ENCODE measurements at places on chromosomes 2 and 18.

DNA sequence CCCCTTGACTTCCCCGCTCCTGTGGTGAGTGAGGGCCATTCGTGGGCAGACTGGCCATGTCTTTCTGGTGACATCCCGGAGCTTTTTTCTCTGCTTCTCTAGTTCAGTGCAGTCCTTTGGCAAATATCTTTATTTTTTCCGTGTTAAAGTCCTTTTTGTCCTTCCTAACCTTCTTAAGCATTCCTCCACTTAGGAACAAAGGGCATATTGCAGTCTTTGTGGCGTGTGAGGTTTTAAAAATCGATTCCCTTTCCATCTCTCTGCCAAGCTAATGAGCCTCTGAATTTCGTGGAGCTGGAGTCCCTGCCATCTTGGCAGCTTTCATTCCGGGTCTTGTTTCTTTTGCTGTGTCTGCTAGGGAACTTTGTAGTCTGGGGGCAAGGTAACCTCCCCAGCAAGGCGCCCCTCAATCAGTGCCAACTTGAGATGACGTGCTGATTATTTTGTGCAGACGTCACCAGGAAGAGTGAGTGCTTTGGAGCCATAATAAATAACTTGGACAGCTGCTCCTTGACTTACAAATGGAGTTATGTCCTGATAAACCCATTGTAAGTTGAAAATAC is 5.1 kb downstream of the CNNM3 start:
- DNase-seq = no peak

DNA sequence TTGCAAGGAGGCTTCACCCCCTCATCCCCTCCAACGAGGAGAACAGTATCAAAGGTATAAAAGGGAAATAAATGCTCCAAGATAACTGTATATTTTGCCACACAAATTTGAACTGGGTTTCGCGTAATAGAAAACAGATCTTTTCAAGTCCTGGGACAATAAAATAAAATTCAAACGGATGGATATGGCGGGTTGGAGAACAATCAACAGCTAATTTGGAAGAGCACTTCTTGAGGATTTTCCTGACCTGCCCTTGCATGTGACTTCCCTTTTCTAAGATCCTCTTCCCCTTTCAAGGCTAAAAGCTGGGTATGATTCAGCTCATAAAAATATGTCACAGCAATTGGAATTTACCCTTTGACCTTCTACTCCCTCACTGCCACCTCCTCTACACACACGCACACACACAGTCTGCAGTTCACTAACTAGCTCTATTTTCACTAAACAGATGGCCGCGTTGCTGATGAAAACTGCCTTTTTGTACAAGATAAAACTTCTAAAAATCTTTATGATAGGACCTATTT is 386.9 kb downstream of the FIGN start:
- DNase-seq = no peak

GRCh38 chr2:171811245-171811628 is 82.8 kb downstream of the SLC25A12 start:
- no peak for DNase-seq

DNA sequence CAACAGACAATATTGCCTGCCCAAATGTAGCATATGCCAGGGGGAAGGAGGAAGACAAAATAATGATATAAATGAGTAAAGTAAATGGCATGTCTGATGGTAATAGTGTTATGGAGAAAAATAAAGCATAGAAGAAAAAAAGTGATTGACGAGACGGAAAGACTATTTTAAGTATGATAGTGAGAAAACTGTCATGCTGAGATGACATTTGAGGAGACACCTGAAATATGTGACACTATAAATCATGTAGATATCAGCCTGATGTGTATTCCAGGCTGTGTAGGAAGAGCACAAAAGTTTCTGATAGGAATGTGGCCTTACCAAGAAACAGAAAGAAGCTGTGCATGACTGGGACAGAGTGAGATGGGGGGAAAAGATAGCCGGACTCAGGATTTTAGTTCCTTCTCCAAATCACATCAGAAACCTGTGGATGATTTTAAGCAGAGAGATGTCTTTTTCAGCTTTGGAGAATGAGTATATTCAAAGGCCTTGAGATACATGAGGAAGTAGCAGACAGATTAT is 387.3 kb upstream of the SYT4 start:
- no peak for DNase-seq

DNA sequence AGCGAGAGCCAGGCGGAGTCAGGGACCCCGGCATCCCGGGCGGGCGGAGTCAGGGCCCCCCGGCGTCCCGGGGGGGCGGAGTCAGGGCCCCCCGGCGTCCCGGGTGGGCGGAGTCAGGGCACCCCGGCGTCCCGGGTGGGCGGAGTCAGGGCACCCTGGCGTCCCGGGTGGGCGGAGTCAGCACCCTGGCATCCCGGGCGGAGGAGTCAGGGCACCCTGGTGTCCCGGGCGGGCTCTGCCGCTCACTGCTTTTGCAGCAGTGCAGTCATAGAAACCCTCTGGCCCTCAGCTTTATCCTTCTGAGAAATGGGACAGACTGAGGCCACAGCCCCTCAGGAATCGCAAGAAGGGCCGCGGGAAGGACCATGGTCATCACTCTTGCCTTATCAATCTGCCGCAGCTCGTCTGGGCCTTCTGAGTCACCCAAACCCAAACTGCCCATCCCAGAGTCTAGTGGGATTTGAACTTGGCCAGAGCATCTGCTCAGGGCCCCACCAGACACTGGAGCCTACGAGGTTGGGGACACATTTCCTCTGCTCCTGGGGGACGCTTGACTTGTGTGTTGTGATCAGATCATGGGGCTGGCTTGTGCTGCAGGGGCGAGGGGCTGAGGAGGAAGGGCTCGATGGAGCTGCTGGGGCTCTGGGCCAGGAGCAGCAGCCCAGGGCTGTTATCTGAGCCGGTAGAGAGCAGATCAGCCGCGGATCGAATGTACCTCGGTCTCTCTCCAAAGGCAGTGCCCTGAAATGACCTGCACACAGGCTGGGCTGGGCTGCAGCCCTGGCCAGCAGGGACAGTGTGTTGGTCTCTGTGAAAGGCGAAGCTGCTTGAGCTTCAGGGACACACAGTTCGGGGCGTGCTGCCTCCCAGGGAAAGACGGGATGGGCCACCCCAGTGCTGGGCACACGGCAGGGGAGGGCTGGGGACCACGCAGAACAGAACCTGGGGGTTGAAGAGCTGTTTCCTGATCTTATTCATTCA is 290.1 kb upstream of the HDAC4 start:
- DNase-seq = peak; percentile 25

- no peak for DNase-seq
These were observed 32.7 kb upstream of the ZDBF2 start for GRCh38 chr2:206241736-206242135.

DNA sequence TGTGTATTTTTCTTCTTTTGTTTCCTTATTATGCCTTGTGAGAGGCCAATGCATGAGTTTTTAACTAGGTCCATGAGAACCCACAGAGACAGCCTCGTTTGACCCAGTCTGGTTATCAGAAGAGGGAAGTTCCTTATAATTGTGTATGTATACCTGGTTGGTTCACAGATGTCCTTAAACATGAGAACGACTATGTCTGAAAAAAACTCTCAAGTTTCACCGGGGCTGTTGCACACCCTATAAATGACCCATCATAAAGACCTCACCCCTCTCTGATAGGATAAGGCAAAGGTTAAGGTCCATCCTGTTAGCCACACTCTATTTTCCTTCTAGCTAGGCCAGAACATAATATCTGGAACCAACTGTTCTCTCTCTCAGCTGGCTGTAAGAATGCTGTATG is 42.7 kb upstream of the MSH2 start:
- no peak for DNase-seq

DNA sequence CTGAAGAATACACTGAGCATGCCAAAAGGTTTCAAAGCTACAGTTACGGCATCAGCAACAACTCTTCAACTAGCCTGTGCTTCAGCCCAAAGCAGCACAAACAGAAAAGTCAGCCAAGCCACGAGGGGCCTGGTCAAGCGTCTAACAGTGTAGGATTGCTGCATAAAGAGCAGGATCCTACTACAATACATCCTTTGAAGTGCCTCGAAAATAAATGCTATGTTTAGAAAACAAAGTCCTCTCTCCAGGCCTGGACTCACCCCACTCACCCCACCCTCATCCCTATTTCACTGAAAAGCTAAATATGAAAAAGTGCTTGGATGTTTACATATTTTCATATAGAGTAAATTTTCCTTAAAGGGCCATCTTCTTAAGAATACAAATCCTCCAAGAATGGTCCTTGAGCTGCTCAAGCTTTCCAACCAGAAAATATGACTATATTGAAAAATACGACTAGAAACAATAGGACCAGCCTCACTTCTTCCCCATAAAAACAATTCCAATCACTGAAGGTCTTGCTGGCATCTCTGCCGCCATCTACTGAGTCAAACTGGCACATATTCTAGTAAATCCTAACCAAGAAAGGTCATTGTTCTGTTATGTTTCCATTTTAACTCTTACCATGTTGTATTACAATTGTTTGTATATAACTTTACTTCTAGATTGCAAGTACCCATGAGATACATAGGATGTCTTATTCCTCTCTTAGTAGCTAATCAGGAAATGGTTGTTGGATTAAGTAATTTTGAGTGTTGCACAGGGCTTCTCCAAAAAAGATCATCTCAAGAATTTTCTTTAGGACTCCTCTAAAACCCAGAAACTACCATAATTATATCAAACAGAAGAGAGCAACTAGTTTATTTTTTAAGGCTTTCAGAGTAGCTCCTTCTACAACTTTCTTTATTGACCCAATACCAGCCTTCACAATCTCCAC is 63.6 kb downstream of the CLHC1 start:
- DNase-seq = no peak

- no peak for DNase-seq
These were observed 3.0 kb downstream of the PIKFYVE start for GRCh38 chr2:208269091-208269490.

DNA sequence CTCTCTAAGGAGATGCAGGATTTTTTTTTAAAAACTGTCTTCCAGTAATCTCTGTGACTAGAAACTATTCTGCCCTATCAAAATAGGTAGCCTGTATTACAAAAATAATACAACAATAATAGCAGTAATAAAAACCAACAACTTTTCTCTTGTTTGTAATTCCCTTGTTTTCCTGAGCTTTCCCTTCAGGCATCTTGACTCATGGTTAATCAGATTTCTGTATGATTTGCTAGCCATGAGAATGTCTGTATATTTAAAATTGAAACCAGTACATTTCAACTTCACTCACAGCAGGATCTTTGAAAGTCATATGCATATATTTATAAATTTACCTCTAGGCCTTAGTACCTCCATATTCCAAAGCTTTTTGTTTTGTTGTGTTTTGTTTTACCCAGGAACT is 38.2 kb downstream of the SLC4A10 start:
- no peak for DNase-seq

GRCh38 chr18:51765606-51766360 is 568.3 kb upstream of the MEX3C start:
- DNase-seq = no peak

GRCh38 chr2:178676046-178676445 is 131.2 kb downstream of the TTN start:
- no peak for DNase-seq

GRCh38 chr2:40642237-40642636 is 190.3 kb upstream of the SLC8A1 start:
- no peak for DNase-seq

DNA sequence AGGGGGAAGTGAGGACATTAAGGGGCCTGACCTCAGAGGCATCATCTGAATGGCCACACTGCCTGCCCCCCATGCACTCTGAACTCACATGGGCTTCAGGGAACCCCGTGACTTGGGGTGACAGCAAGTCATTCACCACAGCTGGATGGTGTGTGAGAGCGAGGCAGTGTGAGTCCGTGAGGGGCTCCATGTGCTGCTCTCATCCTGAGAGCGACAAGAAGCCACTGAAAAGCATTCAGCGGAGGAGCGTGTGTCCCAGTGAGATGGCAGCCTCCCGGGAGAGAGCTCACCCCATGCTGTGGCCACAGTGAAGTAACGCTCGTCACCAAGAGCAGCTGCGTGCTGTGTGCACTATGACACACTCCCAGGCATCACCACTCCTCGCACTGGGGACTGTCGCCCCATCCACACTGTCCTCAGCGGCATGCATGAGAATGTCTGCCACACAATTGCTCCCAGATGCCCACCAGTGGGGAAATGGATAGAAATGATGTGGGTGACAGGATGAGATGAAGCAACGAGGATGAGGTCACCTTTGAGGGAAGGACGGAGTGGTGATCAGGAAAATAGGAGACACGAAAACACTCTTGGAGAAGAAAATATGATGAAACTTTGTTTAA is 213.0 kb upstream of the RAB6C start:
- DNase-seq = no peak

DNA sequence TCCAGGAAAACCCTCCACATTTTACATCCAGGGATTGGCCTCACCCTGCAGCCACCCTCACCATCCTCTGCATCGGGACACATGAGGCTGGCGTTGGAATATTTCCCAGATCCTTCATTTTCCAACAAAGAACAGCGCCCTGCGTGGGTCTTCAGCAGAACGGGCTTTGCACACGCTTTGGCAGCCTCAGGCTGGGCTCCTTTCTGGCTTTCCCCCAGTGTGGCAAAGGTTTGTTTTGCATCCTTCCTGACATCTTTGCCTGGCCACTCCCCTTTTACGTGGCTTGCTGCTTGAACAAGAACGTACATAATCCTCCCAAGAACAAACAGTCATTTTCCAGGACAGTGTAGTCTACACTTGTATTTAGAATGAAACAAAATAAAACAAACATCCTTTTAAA is 25.6 kb upstream of the GREB1 start:
- DNase-seq = no peak

- no peak for DNase-seq
These were observed 287.5 kb downstream of the TCF4 start for GRCh38 chr18:55300421-55300935.

DNA sequence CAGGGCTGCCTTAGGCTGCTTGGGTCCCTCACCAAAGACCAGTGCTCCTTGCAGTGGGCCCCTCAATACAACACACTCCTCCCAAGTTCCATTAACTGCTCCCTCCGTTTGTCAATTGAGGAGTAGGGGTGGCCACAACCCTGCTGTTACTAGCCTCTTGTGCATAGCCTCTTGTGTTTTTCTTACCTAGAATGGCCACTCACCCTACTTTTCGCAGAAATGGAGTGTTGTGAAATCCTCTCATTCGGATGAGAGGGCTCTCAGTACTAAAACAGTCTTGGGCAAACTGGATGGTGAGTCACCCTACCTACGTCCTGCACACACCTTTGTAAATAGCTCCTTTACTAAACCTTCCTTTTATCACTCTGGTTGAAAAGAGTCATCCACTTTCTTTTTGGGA is 253.9 kb downstream of the OSR1 start:
- DNase-seq = no peak

DNA sequence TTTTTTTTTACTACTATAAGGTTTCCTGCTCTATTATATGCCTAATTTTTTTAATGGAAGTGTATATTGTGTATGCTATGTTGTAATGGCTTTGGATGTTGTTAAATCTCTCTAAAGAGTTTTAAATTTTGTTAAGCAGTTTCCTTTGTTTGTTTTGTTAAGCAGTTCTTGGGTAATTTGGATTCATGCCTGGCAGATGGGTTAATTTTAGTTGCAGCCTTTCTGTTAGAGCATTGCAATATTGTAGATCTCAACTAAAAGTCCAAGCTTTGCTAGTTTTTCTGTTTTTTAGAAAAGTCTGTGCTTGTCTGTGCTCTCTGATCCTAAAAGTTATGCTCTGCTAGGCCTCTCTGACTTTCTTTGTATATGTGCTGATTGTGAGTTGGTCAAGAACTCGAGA is 1229.0 kb upstream of the NRXN1 start:
- no peak for DNase-seq

- DNase-seq = no peak
These were observed 176.2 kb downstream of the TRABD2A start for GRCh38 chr2:84704505-84705244.

- DNase-seq = no peak
These were observed 138.1 kb upstream of the CWC22 start for GRCh38 chr2:180145163-180145562.

Measured in K562 (cell line).